ENCODE measurements at places on chromosomes 2 and 18.

GRCh38 chr2:216644842-216645635 is 11.8 kb downstream of the IGFBP2 start:
- DNase-seq: no peak

- no peak for DNase-seq
These were observed 52.9 kb downstream of the NFATC1 start for GRCh38 chr18:79448621-79449020.

- no peak for DNase-seq
These were observed 44.9 kb downstream of the RBBP8 start for GRCh38 chr18:22977847-22978701.

DNA sequence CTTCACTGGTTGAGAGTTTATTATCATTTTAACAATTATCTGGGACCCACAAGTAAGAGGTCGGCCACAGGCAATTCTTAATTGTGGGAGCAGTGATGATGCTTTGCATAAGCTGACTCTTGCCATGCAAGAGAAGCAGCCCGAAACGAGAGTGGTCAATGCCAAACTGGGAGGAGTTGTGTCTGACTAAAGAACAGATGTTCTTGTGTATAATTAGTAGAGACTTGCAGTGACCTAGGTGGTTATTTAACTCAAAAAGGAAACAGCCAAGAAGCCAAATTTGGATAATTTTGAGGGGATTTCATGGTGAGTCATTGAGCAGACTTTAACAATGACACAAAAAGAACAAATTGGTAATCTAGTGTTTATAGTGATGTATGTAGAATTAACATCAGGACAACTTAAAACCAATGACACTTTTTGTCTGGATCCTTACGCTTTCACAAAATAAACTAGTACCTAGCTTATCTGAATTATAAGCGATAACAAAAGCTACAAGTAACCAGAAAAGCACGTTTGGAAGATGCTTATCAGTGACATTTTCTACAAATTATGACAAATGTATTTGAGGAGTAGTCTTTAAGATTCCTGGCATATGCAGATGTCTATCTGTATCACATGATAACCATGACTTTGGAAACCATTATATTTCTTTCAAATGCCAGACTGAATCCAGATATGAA is 184.7 kb upstream of the DLGAP1 start:
- no peak for DNase-seq

GRCh38 chr18:3892152-3892551 is 442.2 kb downstream of the TGIF1 start:
- DNase-seq: no peak

- no peak for DNase-seq
These were observed 178.0 kb downstream of the SH3BP4 start for GRCh38 chr2:235129850-235130249.

- no peak for DNase-seq
These were observed 365 bp downstream of the NDUFB3 start for GRCh38 chr2:201072201-201072530.

DNA sequence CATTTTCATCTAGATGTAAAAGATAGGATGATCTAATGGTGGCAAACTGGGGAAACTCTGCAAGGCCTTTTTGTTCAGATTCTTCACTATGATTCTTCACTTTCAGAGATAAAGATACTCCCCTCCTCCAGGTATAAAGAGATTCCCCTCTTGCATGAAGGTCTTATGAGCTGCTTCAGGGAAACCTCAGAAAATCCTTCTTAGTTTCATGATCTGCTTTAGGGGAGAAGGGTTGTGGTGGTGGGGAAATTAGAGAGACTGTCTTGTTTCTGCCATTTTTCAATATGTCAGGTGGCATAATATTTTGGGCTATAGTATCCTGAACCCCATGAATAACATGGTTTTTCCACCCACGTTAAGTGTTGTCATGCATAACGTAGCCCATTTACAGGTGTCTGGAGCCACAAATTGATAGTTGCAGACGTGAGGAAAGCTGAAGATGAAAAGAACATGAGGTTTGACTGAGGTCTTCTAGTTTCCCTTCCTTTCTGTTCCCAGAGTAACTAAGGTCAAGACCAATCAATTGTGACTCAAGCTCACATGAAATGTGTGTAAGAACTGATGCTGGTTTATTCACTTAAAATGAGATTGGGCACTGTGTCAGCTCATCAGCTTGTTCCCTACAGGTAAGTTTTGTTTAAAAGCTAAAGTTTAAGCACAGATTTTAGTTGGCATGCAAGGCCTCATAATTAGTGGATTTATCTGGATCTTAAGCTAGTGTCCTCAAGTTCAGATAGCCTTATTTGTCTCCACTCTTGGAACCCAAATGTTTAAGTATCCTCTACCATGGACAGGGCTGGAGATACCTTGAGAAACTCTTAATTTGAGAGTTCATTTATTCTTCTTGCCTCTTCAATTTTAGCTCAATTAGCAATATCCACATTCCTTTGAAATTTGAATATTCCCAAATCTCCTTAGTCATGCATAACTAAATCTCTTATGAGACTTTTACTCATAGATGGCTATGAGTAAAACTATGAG is 304.5 kb upstream of the FANCL start:
- DNase-seq: no peak

- no peak for DNase-seq
These were observed 615.8 kb upstream of the SYT4 start for GRCh38 chr18:43893001-43893637.

- no peak for DNase-seq
These were observed 27.9 kb upstream of the FHL2 start for GRCh38 chr2:105426626-105427292.

GRCh38 chr2:73285159-73285739 is 971 bp upstream of the FBXO41 start:
- no peak for DNase-seq

DNA sequence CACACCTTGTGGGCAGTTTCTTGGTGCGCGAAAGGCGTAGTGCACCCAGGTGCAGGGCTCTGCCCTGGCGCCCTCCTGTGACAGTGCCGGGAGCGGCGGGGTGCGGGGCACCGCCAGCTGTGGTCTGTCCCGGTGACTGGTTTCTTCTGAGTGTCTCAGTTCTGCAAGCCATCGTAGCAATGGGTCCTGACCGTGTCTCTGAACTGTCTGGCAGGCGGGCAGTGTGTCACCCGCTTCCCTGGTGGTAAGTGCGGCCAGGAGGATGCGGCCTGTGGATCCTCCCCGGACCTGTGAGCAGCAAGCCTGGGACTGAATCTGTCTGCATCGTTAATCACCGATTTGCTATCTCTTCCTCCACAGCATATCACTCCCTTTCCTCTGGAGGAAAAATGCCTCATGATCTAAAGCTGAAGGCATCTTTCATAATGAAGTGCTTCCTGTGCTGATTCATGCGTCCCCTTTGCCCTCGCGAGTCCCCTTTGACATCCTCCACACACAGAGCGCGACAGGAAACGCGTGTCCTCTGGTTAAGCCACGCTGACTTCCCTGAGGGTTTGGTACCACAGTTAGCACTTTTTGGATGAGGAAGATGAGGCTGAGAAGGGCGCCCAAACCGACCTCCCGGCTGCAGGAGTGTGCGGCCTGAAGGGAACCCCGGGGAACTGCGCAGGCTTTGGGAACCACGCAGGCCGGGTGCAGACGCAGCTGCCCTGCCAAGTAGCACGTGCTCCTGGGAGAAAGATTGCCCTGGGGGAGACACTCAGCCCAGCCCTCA is 416.0 kb upstream of the HS6ST1 start:
- DNase-seq: no peak

GRCh38 chr2:184357033-184357432 is 241.3 kb upstream of the ZNF804A start:
- no peak for DNase-seq

GRCh38 chr18:64332835-64333234 is 183.9 kb upstream of the LINC00305 start:
- DNase-seq: no peak

- DNase-seq: no peak
These were observed 102.7 kb upstream of the SMAD2 start for GRCh38 chr18:48032876-48033789.

- DNase-seq: peak; percentile 40
These were observed 657 bp downstream of the SGPP2 start for GRCh38 chr2:222424729-222425671.

- DNase-seq: no peak
These were observed 41.6 kb upstream of the ACYP2 start for GRCh38 chr2:54073796-54074195.

DNA sequence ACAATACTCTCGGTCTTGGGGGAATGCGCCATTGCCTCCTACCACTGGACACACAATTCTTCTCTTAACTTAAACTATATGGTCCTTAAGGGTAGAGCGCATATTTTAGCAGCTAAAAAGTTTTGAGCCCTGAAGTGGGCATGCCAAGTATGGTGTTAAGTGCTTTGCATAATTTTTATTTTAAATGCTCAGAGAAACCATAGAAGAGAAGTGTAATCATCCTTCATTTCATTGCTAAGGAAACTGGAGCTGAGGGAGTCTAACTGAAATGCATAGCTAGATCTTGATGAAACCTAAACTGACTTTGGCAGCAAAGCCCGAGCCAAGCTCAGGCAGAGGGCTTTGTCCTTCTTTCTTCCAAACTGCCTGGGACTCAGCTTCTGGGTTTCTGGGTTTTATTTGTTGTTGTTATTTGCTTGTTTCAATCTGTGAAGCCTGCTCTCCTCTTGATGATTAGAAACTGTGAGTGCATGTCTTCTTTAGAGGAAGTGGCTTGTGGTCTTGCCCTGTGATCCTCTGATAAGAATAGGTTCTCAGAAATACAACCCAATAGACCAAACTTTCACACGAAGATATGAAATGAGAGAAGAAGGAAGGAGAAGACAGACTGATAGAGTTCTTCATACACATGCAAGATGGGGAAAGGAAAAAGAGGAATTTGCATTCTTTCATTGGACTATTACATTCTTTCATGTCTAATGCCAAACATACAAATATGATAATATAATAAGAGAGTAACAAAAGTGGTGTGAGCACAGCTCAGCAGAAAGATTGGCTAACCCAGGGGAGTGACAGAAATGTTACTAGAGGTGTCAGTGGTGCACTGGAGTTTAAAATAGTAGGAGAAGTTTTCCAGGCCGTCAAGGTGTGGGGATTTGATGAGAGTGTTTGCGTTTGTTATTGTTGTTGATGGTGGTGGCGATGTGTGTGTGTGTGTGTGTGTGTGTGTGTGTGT is 7.5 kb upstream of the RNF144A start:
- DNase-seq: no peak

DNA sequence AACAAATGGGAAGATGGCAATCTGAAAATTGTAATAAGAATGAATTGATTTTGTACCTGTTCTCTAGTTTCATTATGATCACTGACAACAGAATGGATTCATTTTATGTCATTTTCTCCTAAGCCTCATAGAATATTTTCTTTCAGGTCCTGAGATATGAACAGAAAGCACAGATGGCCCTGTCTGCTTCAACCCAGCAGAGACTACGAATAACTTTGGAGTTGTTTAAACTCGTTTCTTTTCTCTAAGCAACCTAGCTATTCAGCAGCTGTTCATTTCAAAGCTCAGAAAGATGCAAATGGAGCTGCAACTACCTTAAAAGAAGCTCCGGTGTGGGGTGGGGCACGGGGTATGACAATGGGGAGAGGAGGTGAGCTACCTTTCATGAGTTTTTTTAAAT is 124.9 kb downstream of the ALK start:
- no peak for DNase-seq

DNA sequence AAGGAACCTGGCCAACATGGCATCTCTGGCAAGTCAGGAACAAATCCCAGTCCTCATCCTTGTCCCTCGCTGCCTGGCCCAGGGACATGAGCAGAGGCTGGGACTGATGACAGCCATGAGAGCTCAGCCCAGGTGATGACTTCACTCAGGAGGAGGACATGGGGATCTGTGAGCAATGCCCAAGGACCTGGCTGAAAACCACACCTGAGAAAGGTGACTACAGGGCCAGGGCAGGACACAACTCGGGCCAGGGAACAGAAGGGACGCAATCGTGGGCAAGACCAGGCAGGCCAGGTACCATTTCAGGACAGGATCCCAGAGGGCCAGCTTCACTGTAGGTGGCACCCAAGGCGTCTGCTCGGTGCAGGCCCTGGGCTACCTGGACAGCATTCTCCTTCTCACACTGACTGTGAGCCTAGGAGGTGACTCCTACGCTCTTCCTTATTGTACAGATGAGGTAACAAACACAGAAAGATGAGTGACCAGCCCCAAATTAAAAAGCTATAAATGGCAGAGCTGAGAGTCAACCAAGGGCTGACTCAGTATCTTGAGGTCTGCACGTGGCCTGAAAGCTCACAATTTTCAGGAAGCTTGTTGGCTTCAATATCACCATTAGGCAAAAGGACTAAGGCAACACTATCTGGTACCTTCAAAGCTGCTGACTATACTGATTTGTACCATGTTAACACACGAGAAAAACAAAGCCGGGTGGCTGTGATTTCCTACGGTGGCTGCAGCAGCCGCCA is 141.1 kb downstream of the EIPR1 start:
- no peak for DNase-seq

GRCh38 chr2:216491793-216492596 is 6.6 kb upstream of the RPL37A start:
- DNase-seq: no peak

DNA sequence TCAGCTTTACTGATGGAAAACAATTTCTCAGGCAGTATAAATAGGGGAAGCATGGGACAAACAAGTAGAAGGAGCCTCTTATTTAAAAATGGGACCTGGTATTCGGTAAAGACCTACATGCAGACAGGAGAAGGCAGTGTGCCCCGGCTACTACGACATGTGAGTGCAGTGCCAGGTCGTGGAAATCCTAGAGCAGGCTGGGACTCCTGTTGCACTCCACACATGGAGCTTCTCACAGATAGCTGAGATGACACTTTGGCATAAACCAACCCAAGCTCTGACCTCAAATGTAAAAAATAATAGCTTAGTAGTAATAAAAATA is 885 bp upstream of the DSEL start:
- no peak for DNase-seq

DNA sequence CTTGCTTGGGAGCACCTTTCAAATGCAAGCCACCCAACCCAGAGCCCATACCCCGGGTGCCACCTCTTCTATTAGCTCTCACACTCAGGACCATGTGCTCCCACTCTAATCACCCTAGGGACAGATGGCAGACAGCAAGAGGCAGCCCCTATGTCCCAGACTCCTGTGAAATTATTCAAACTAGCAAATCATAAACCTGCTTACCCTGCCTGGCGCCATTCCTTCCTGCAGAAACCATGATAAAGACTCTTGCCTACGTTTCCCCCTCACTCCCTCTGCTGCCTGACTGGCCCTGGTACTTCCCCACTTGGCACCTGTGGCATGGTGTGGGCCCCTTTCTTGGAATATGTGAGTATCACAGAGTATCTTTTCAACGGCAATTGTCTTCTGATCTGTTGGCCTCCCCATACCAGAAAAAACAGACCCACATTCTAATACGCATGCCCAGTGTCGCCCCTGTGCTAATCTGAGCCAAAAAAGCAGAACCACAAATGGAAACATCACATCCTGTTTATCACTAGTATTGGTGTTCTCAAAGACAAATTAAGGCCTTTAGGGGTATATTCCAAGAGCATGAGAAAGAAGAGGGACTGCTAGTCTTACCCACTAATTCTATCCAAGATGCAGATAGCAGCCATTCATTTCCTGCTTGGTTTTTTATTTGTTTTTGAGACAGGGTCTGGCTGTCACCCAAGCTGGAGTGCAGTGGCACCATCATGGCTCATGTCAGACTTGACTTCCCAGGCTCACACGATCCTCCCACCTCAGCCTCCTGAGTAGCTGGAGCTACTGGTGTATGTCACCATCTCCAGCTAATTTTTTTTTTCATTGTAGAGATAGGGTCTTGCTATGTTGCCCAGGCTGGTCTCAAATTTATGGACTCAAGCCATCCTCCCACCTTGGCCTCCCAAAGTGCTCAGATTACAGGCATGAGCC is 44.1 kb upstream of the TTC39C start:
- DNase-seq: peak; percentile 21

GRCh38 chr18:75029481-75029880 is 179.5 kb downstream of the PTGR3 start:
- peak; percentile 14 for DNase-seq

- DNase-seq: no peak
These were observed 228.7 kb downstream of the ATAD2B start for GRCh38 chr2:23698116-23698693.
